ENCODE measurements at places on chromosomes 12 and 14.

GRCh38 chr14:50963919-50964318 is 19.6 kb upstream of the PYGL start:
- DNase-seq = no peak

GRCh38 chr14:56860441-56860840 is 50.2 kb upstream of the OTX2 start:
- no peak for DNase-seq

GRCh38 chr12:80162177-80162576 is 62.8 kb downstream of the OTOGL start:
- no peak for DNase-seq

GRCh38 chr12:102874819-102875218 is 42.2 kb downstream of the PAH start:
- no peak for DNase-seq

DNA sequence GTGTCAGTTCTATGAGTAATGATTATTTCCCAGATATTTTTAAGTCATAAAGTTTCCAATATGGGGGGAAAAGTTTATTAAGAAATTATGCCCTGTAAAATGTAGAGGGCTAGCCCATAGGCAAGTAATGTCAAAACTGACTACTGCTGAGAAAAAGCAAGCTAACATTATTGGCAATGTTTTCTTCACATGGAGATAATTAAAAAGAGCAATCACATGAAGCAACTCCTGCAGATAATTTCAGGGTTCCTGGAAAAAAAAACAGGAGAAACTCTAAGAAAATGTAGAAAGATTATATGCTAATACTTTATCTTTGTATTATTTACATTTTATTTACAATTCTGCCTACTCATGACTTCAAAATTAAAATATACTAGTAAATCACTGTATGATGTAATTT is 39.8 kb downstream of the PPP1R12A start:
- no peak for DNase-seq

GRCh38 chr12:122929812-122930211 is 33.9 kb upstream of the VPS37B start:
- no peak for DNase-seq

GRCh38 chr12:124752437-124753227 is 111.0 kb downstream of the SCARB1 start:
- no peak for DNase-seq

DNA sequence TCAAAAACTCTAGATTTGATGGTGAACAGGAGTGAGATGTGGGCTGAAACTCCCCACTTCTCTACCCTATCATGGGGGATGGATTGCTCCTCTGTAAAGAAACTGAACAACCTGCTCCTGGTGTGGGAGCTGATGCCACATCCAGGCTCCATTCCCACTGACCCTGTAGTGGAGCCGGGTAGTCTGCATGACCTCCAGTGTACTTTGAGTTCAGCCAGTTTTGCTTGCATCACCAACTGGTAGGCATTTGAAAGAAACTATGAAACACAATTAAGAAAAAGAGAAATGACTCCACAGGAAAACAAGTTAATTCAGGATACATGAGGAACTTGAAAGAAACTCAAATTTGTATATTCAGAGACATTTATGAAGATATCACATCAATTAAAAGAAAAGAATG is 27.3 kb upstream of the EMP1 start:
- no peak for DNase-seq

DNA sequence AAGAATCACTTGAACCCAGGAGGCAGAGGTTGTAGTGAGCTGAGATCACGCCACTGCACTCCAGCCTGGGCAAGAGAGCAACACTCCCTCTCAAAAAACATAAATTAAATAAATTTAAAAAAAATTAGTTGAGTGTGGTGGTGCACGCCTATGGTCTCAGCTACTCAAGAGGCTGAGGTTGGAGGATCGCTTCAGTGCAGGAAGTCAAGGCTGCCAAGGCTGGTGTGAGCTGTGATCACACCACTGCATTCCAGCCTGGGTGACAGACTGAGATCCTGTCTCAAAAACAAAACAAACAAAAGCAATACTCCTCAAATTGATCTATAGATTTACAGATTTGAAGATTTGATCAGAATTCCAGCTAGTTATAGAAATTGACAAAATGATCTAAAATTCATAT is 92.7 kb upstream of the RESF1 start:
- DNase-seq = no peak

GRCh38 chr12:113237748-113238147 is 16.5 kb downstream of the TPCN1 start:
- DNase-seq = no peak

GRCh38 chr12:118637767-118638370 is 261.5 kb downstream of the SUDS3 start:
- no peak for DNase-seq

DNA sequence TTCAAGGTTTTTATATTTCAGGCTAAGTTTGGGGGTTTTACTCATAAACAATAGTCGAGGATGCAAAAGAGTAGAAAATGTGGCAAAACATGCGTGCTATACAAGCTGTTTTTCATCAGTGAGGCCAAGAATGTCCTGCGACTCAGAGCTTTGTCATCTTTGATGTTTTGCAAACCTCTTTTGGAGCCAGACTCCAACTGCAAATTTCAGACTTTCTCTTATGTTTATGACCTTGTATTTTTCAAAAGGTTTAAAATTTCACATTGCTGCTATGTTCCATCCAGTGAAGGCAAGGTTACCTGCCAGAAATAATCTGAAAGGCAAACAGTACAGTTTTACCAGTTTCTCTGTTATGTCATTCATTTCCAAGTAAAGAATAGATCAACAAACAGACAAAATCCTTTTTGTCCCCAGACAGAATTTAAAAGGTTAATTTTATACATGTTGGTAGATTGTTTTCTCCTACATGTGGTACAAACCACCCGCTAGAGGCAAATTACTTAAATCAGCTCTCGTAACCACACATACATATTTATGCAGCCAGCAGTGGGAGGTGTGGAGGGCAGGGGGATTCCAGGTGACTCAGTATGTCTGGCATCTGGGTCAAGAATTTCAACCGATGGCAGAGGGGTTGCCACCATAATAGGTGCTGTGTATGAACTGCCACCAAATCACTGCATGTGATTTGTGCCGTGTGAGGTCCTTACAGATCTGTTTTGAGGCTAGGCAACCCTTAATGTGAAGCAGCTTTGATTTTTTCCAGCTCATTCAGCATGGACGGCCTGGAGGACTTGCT is 119.8 kb upstream of the CPM start:
- DNase-seq = peak; percentile 24

- DNase-seq = no peak
Observed at GRCh38 chr14:56092763-56093162, 25.4 kb upstream of the PELI2 start.

DNA sequence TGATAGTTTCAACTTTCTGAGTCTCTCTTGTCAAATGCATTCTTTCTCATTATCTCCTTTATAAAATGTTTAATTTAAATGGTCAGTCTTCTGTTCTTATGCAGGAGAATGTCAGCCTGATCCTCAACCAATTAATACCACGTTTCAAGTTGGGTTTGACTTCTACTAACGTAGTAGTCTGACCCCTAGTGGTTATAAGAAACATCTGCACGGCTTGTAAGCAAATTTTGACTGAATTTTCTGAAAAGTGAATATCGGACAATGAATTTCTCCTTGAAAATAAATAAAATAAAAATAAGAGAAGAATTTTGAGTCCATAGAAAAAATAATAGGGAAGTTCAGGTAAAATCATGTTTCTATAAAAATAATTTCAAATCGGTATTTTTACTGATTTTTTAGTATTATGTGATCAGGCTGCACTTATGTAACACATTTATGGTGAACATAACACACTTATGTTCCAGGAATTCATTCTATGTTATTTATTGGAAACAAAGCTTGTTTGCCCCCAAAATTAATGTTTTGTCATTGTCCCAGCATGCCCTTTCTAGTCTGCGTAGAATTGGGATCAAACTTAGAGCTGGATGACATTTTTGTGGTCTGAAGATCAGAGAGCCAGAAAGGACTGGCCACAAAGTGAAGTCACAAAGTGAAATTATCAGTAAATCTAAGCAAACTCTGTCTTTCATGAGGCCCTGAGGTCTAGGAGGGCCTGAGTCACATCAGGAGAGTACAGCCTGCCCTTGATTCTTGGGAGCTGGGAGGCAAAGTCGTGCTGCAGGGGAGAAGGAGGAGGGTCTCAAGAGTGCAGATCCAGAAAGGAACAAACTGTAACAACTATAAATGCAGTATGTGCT is 101.2 kb upstream of the STXBP6 start:
- DNase-seq = peak; percentile 6

DNA sequence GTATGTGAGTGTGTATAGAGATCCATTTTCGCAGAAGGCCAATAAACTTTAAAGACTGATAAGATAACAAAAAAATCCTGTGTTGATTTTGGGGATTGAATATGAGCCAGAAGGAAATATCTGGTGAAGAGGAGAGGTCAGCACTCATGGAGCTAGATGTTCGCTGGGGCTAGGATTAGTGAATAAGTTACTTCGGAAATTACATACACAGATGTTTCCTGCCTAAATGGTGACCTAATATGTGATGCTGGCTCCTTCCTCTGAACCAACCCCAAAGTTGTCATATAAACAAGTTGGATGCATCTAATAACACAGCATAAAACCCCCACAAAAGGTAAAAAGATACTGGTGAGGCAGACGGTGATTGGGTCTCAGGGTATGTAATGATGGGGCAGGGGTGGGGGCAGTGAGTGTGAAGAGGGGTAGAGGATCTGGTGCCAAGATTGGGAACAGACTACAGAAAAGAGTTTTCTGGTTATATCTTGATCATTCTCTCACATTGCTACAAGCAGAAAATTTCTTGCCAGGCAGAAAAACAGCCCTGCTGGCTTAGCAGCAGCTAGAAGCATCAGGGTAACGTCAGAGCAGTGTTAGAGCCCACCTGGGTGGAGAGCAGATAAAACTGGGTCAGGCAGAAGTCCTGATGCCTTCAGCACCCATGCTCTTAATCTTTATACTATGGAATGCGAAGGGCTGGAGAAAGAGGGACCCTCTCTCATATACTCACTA is 140.4 kb upstream of the GZMB start:
- DNase-seq = no peak

DNA sequence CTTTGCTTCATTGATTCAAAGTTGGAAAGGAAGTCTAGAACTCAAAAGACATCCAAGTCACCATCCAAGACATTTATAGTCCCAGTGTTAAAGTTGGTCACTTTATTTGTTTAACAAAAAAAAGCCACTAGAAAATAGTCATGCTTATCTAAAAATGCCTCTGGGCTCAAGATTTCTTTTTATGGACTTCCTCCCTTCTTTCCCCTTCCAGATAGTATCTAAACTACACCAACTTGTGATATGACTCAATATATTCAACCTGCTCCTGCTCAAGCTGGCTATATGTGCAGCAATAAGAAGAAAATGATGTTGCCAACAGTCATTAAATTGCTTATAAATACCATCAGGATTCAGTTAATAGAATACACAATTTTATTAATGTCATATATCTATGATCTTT is 1177.1 kb downstream of the FLRT2 start:
- DNase-seq = no peak

GRCh38 chr12:19895246-19896020 is 456.1 kb downstream of the AEBP2 start:
- no peak for DNase-seq

GRCh38 chr12:29008786-29009185 is 140.3 kb upstream of the FAR2 start:
- DNase-seq = no peak

GRCh38 chr12:21340403-21340802 is 5.7 kb upstream of the SLCO1A2 start:
- no peak for DNase-seq

DNA sequence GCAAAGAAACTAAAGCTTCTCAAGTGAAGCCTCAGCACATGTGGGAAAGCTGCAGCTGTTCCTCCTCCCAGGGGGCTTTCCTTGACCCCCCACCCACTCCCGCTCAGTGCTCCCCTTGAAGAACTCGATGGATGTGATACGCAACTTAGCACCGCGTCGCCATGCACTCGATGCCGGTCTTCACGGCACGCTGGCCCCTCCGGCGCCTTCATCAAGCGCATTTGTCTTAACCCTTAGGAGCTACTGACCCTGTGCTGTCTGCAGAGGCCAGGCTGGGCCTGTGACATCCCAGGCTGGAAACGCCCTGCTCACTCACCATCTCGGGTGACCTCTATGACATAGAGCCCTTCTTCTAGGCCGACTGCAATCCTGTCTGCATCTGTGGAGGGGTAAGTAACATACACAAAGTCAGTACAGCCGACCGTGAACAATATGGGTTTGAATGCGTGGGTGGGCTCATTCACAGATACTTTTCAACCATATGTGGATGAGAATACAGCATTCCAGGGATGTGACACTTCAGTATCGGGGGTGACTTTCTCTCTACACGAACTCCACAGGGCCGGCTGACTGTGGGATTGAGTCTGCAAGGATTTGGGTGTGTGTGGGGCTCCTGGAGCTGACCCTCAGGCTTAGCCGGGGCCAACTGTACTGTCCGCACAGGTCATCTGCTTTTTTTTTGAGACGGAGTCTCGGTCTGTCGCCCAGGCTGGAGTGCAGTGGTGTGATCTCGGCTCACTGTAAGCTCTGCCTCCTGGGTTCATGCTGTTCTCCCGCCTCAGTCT is 23.1 kb downstream of the AMN start:
- no peak for DNase-seq

GRCh38 chr12:45439039-45439438 is 223.1 kb downstream of the ANO6 start:
- DNase-seq = peak; percentile 8

- no peak for DNase-seq
Observed at GRCh38 chr14:88852632-88853031, 28.2 kb downstream of the TTC8 start.

DNA sequence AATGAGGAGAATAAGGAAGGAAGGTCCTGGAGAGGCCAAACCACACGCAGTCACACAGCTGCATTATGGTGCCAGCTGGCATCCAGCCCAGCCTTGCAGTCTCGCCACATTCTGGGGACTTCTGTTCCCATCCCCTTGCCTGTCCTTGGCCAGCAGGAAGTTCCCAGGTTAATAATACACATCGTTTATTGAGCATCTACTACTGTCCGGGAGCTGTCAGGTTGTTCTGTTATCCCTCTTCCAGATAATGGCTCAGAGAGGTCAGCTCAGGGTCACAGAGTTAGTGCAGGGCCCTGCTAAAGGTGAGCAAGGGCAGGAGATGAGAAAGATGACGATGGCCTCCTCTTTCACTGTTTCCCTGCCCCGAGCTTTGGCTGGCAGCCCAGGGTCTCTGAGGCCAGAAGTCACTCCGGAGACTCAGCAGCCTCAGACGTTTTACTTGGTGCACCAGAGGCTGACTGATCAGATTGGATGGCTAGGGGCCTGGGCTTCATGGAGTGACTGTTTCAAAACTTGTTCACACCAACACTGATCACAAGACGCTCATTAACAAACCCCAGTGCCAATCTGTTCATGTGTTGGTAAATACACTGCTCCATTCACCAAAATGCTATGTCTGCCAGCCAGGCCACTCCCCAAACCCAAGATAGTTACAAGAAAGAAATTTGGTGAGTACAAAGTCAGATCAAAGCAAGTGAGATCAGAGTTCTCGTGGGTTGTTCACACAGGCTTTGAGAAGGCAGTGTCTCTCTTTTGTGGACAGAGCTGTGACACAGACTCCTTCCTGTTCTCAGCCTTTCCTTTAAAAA is 79.2 kb downstream of the B4GALNT3 start:
- peak; percentile 45 for DNase-seq

DNA sequence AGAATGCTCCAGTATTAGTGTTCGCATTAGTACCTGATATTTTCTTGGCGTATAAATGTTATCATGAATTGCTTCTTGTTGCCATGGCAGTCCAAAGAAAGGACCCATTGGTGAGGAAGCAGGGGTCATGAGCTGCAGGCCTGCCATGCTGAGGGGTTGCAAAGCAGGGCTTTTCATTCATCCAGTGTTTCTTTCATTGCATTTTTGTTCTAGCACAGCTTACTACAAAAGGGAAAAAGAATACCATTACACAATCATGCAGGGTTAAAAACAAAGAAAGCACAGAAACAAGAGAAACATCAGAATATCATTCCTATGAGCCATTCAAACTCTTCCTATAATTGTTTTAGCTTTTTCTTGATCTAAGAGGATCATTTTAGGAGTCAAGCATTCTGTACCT is 24.0 kb downstream of the DICER1 start:
- DNase-seq = no peak
